ENCODE measurements at places on chromosomes 11 and 22.

- DNase-seq: no peak
These were observed 92.6 kb downstream of the ENTHD1 start for GRCh38 chr22:39800790-39801520.

GRCh38 chr11:66958956-66959274, 732 bp upstream of the PC start:
- no peak for DNase-seq

DNA sequence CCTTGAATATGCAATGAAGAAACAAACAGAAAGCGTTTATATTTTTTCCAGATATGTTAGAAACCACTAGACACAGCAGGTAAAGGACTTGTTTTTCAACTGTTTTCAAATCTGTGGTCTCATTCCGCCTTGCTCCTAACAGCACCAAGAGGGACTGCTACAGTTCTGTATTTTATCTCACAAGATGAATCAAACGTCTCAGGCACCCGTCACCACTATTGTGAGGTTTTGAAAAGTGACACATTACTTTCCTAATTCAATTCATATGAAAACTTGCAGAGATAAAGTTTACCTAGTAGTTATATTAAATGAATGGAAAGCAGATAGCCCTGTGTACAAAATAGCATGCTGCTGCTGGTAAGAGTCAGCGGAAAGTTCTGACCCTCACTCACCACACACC, 386.3 kb downstream of the ETS1 start:
- DNase-seq: no peak

DNA sequence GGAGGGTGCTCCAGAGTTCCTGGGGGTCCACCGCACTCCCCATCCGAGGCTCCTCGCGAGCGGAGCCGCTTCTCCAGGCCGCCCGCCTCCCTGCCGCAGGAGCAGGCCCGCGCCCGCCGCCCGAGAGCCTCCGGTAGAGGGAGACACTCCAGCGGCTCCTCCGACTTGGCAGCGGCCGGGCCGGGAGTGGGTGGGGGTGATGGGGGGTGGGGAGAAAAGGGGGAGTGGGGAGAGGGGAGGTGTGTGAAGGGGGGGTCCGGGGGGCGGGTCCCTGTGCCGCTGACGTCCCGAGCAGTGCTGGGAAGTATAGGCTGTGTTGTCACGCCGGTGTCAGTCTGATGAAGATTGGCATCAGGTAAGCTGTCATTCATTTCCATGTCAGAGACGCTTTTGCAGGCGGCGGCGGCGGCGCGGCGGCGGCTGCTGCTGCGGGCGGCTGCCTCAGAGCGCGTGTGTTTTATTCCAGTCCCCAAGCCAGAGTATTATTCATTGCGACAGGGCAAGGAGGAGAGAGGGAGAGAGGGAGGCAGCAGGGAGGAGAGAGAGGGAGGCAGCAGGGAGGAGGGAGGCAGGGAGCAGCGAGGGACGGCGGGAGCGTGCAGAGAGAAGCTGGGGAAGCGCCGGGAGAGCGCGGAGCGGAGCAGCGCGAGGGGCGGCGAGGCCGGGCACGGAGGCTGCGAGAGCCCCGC, at the start of gene PKNOX2:
Gene PKNOX2 (plus strand): TSS at position 330 of the 689 bp plus-strand sequence. CDS start 186,555 bp downstream, outside the sequence.
- DNase-seq: peak; percentile 23

GRCh38 chr11:113119966-113120736, 158.9 kb downstream of the NCAM1 start:
- no peak for DNase-seq

- DNase-seq: no peak
These were observed 18.1 kb downstream of the MRGPRD start for GRCh38 chr11:68962527-68963250.

GRCh38 chr22:22349455-22349836, 104.9 kb downstream of the VPREB1 start:
- no peak for DNase-seq

DNA sequence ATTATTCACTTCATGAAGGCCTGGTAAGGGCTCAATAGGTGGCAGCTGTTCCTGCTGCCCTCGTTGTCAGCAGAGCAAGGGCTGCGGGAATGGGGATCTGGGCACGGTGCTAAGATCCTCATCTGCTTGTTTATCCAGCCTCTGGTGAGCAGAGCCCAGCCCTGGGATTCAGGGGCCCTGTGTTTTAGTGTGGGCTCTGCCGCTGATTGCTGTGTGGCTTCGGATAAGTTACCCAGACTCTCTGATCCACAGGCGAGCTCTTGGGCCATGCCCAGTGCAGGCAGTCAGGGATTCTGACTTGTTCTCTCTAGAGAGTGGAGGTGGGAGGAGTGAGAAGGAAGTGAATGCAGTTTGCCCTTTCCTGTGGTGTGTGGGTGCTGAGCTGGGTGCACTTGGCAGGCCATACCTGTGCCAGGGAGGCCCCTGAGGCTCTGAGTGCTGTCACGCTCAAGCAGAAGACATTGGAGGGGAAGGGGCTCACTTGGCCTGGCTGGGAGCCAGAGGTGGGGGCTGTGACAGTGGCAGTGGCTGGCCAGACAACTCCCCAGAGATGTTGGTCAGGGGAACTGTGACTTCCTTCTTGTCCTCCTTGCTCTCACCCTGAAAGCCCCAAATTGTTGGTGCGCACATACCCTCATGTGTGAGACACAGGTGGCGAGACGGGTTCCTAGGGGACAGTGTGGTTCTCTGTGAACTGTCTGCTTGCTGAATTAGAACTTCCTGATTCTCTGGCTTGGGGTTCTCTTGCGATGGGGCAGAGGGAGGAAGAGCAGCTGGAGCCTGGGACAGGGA, 43.7 kb downstream of the CD82 start:
- DNase-seq: no peak

DNA sequence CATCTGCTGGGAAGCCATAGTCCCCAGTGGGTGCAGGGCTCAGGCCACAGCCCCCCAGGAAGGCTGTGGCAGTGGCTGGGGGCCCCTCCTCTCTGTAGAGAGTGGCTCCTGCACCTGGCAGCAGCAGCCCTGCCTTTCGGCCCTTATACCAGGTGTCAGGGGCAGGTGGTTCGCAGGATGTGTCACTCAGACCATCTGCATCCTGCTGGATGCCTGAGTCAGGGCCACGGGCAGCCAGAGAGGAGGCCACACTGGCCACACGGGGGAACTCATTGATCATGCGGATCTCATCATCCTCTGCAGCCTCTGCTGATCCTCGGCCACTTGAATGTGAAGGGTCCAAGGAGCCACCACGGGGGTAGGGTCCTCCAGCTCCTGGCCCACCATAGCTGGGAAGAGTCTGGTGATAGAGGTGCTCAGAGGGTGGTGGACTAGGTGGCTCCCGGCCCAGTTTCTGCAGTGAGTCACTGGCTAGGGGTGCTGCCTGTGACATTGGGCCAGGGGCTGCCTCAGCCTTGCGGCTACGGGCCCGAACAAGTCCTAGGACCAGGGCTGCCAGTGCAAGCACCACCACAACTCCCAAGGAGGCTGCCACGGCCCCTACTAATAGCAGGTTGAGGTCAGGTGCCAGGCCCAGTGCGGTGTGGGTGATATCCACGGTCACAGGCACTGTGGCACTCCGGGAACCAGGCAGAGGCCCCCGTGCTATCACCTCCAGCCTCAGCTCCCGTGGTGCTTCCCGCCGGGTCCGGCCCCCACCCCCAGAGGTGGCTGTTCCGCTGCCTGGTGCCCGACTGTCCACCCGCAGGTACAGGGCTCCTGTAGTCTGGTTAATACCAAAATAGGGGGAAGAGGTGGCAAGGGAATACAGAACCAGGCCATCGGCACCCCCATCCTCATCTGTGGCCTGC, 3.3 kb upstream of the TPP1 start:
- DNase-seq: no peak

- no peak for DNase-seq
These were observed 71.4 kb upstream of the GRK3 start for GRCh38 chr22:25492841-25493734.

- DNase-seq: no peak
These were observed 27.1 kb downstream of the SDHD start for GRCh38 chr11:112113539-112114457.

- no peak for DNase-seq
These were observed 29.7 kb upstream of the CD81 start for GRCh38 chr11:2347308-2347830.

DNA sequence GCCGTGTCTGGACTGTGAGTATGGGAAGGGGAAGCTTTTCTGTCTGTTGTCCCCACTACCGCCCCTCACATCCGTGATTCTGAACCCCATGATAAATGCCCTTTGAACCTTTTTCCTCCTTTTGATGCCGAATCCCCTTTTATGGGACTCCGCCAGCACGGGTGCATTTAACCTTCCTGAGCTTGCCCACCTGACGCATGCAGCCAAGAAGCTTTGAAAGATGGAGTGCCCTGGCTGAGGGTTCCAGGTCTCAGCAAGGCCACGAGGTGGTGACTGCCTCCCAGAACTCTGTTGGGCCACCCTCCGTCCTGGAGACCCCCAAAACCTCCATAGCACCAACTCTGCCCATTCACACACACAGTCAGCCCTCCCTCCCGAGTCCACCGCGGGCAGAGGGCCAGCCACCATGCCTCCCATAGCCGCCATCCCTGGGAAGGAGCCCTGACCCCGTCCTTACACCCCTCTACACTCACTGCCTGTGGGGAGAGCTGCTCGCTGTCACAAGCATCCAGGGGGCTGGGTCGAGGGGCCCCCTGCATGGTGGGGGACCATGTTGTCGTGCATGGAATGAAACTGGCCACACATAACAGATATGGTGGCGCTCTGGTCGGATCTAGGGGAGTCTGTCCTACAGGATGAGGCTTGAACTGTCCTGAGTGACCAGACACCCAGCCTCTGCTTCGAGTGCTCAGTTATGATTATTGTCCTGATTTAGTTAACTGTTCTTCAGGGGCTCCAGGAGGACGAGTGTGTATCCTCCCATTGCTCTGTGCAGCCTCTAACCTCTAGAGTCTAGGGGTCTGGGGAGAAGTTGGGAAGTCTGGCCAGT, 822 bp upstream of the COMT start:
- DNase-seq: no peak

- peak; percentile 33 for DNase-seq
These were observed 9.1 kb downstream of the SELENOO start for GRCh38 chr22:50209893-50210292.

GRCh38 chr11:18704698-18705097, 6.1 kb downstream of the TMEM86A start:
- DNase-seq: no peak

DNA sequence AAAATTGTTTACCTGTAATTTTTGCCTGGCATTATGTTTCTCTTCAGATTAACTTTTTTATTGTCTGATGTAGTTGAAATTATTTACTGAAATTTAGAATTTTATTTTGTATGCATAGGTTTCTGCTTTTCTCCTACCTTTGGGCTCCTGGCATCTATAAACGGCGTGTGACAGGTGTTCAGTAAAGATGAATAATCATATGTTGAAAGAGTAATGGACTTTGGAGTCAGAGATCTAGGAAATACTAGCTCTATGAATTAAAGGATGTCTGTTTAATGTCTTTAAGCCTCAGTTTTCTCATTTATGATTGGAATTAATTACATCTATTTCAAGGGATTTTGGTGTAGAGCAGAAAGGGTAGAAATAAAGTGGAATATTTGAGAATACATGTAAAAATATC, 7.2 kb upstream of the ANGPTL5 start:
- DNase-seq: no peak

DNA sequence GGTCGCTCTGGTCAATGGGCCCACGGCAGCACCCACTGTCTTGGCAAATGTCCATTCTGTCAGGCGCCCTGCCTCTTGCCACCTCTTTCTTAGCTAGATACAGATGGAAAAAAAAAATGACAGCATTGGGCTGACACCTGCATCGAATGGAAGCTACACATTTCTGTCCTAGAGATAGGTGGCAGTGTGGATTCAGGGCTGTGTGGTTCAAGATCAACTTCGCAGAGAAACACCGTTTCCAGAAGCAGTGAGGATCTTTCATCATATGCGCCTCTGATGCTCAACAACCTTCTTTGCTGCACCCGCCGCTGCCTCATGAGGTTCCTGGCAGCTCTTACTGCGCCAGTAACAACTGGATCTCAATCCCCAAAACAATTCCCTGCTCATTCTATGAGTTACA, 236.3 kb downstream of the KIRREL3 start:
- DNase-seq: no peak

DNA sequence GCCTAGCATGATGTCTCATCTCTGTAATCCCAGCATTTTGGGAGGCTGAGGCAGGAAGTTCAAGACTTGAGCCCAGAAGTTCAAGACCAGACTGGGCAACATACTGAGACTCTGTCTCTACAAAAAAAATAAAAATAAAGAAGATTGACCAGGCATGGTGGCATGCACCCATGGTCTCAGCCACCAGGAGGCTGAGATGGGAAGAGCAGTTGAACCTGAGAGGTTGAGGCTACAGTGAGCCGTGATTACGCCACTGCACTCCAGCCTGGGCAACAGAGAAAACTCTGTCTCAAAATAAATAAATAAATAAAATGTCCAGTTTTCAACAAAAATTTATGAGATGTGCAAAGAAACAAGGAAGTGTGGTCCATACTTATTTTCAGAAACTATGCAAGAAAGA, 28.3 kb downstream of the EFCAB6 start:
- DNase-seq: no peak

DNA sequence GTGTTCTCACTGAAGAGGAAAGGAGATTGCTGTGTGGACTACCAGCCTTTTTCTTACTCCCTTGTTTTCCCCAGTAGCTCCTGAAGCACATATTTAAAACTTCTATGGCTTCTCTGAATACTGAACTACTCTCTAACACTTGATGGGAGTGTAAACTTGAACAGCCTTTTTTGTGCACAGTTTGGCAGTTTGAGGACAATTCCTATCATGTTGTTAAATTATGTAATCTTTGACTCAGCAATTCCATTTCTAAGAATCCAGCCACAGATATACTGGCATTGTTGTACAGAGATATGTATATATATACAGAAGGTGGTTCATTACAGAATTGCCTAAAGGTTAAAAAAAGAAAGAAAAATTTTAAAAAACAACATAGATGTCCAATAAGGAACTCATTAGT, 47.1 kb upstream of the EED start:
- no peak for DNase-seq

DNA sequence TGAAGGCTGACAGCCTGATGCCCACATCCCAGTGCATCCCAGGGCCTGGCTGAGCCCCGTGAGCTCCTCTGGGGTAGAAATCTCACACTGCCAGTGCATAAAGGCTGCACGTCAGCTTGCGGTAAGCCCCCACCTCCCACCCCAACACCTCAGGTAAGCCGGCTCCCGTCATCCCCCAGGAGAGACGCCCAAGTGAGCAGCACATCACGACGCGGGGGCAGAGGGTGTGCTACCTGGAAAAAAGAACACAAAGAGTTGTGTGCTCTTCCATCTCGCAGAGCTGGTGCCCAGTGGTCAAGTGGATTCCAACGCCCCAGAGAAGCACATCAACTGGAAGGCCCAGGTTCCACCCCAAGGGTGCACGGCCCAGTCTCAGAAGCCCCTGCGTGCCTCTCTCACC, 50.0 kb downstream of the IGSF9B start:
- no peak for DNase-seq

DNA sequence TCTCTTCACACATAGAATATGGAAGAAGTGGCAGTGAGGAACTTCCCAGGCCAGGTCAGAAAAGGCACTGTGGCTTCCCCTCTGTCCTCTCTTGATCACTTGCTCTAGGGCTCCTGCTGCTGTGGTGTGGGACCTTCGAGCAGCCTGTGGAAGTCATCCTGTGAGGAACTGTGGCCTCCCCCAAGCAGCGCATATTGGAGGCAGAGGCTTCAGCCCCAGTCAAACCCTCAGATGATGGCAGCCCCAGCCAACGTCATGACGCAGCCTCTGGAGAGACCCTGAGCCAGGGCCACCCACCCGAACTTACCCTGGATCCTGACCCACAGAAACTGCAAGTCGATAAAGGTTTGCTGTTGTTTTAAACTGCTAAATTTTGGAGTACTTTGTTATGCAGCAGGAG, 444.9 kb downstream of the TBC1D22A start:
- no peak for DNase-seq
